ENCODE measurements at places on chromosomes 4 and X.

DNA sequence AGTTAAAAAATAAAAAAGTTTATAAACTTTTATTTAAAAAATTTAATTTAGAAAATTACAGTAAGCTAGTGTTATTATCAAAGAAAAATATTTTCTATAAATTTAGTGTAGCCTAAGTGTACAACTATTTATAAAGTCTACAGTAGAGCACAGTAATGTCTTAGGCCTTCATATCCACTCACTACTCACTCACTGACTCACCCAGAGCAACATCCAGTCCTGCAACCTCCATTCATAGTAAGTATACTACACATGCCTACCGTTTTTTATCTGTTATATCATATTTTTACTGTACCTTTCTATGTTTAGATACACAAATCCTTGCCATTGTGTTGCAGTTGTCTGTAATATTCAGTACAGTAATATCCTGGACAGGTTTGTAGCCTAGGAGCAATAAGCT is 129.0 kb upstream of the FAM47B start:
- DNase-seq: no peak

DNA sequence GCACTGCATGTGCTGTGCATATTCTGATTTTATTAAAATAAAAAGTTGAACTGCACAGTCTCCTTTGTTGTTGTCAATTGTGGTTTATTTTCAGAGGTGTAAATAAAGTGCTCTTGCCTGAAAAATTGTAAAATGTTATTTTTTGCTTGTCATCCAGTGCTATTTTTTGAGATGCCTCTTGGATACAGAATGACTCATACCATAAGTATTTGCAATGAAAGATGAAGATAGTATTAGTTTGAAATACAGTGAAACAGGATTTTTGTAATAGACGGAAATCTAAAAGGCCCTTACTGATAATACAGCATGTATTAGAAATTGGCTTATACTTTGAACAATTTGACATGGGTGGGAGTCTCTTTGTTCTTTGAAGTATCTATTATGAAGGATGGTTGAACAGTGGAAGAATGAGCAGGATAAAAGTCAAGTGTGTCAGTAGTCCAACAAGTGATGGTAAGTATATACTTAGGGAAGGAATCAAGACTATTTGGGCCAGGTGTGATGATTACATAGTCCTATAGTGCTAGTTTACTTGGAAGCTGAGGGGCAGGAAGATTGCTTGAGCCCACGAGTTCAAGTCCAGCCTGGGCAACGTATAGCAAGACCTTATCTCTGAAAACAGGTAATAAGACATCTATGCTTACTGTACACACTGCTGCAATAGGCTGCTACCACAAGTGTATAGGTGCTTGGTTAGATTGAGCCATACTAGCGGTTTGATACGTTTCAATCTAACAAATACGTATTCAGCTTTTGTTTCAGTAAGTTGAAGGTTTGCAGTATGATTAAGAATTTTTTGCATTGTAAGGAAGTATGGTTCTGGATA is 16.4 kb downstream of the DDX3X start:
- no peak for DNase-seq

DNA sequence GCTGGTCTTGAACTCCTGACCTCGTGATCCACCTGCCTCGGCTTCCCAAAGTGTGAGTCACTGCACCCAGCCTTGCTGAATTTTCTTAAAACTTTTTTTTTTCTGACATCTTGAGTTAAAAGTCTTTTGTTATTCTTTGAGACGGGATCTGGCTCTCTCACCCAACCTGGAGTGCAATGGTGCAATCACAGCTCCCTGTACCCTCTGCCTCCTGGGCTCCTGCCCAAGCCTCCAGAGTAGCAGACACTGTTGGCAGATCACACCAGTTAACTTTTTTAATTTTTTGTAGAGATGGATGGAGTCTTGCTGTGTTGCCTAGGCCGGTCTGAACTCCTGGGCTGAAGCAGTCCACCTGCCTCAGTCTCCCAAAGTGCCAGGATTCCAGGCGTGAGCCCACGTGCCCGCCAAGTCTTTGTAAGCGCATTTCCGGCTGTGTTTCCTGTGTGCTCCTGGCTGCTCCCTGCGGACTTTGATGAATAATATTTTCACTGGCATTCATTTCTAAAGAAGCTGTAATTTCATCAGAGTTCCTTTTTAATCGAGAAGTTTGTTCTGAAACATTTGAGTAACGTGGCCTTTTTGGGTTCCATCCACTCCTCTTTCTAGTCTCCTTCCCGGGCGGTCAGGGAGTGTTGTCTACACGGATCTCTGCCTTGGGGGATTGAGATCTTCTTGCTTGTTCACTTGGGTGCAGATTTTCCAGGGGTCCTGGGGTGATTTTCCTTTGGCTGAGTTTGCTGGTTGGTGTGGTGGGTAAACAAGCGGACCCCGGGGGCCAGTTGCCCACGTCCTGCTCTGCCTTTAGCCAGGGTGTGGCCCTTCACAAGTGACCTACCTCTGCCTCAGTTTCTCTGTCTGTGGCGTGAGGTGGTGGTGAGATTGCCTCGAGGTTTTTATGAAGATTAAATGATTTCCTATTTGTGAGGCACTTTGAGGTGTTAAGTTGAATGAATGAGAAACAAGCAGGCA is 44.4 kb downstream of the PCGF3 start:
- DNase-seq: no peak

GRCh38 chr4:6900181-6900812 is 9.3 kb upstream of the TBC1D14 start:
- DNase-seq: no peak

DNA sequence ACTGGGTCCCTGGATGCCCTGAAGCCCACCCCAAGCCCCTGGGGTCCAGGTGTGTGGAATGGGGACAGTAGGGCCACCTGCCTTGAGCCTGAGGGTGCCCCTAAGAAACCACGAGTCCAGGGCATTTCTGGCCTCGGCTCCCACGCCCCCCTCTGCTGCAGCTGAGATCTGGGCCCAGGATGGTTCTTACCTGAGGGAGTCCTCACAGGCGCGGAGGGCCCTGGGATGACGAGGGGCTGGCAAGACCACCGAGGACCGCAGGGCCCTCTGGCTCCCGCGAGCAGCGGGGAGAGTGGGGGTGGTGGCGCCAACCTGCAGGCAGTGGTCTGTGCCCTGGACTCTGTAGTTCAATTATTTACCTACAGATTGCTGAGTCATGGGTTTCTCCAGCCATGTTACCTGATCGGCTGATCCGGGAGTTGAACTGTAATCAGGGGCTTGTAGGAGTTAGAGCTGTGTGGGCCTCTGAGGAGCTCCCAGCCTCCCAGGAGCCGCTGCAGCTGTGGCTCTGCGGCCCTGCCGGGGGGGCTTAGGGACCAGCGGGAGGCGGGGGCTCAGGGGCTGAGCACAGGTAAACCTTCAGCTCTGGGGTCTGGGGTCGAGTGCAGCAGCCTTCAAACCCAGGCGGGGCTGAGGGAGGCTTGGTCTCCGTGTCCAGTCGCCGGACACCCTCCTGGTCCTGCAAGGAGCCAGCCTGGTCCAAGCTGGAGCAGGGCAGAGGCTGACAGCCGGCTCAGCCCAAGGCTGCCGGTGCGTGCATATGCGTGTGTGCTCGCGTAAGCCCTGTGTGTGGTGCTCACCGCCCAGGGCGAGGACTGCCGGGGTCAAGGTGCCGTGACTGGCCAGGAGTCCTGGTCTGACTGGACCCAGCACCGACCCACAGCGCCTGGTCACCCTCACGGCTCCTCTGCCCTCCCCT is at the start of gene SLC26A1:
TSS of gene SLC26A1 (minus strand) at position 294 of the 919 bp plus-strand sequence. CDS start 1,701 bp downstream, outside the sequence.
- DNase-seq: no peak

Data from stimulated activated CD4-positive, alpha-beta T cell treated with anti-CD3 and anti-CD28 coated beads, TNF-alpha, amount 100 ng/mL, for 1 hour (primary cell).